Activated CD4-positive, alpha-beta T cell treated with anti-CD3 and anti-CD28 coated beads, Interleukin-2, amount 50 U/mL, for 48 hours (primary cell): ENCODE measurements at places on chromosomes 7 and 10.
A peak's percentile ranks its signal among the peaks of the same experiment; 100 is the strongest.

GRCh38 chr10:4771554-4772201 lies 54.3 kb upstream of the AKR1E2 start:
- no peak for DNase-seq

- no peak for DNase-seq
Observed at GRCh38 chr10:119120413-119120867, 16.5 kb downstream of the DENND10 start.

DNA sequence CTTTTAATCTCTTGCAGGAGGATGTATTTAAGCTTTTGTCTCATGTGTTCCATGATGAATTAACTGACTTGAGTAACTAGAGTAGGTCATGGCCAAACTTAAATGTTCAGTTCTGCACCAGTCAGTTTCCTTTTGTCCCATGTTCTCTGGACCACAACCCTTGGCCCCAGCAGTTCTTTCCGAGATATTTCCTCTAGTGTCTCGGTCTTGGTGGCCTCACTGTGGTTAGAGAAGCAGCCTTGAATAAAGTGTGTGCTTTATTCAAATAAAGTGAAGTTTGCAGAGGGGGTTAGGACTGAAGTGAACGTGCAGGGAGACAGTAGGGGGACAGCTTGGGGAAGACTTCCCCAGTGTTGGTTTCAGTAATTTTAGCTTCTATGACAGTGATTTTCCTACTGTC lies 9.3 kb downstream of the ZNF212 start:
- DNase-seq = peak; percentile 44

GRCh38 chr10:110802090-110802489 lies 69.6 kb upstream of the PDCD4 start:
- DNase-seq = no peak

GRCh38 chr7:130242198-130243014 lies 24.3 kb upstream of the CPA2 start:
- DNase-seq = peak; percentile 75

DNA sequence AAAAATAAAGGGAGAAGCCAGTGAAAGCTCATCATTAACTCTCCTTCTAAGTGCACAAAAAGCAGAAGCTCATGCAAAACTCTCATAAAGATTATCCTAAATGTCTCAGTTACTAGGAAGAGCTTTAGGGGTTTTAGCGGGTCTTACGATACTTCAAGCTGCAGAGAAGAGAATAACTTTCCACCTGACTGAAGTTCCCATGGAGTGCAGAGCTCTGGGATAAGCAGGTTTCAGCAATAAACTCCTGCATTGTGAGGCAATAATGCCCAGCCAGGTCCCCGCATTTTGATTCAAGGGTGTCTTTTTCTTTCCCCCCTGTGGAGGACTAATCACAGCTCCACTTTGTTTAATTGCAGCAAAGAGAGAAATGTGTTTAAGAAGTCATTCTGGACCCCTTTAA lies 241.9 kb upstream of the SP8 start:
- DNase-seq = no peak

- DNase-seq = no peak
Observed at GRCh38 chr7:26549281-26549944, 257.8 kb downstream of the SNX10 start.

DNA sequence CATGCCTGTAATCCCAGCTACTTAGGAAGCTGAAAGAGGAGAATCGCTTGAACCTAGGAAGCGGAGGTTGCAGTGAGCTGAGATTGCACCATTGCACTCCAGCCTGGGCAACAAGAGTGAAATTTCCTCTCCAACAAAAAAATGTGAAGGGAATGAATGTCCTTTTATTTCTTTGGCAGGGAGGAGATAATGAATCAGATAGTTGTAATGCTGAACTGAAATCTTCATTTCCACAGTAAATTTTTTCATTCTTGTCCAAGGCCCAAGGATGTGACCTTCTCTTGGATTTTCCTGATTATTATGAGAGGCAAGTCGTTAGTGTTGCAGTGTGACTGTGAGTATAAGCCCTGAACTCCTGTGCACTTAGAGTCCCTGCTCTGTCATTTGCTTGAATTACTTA lies 13.6 kb downstream of the STAMBPL1 start:
- DNase-seq = no peak

- DNase-seq = no peak
Observed at GRCh38 chr7:120254845-120255244, 18.1 kb upstream of the KCND2 start.

- no peak for DNase-seq
Observed at GRCh38 chr7:16774294-16774693, 20.7 kb downstream of the TSPAN13 start.

DNA sequence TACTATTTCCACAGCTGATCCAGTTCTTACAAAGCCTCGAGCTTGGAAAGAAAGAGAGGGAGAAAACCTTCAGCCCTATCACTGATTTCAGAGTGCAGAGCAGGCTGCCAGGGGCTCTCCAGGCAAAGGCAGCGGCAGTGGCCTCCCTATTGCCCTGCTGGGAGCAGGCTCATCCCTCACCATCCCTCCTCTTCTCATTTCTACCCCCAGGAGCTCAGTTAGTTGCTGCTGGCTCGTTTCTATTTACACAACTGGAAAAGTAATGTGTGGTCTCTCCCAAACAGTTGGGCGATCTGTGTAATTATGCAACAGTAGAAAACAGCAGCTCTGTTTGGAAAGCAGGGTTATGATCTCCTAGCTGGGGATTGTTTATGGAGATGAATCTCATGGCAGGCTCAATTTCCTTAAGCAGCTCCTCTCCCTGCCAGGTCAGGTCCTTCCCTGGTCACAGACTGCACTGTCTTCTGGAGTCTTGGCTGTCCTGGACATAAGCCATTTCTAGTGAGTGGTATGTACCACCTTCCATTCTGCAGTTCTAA lies 28.7 kb upstream of the TNS3 start:
- DNase-seq = no peak

DNA sequence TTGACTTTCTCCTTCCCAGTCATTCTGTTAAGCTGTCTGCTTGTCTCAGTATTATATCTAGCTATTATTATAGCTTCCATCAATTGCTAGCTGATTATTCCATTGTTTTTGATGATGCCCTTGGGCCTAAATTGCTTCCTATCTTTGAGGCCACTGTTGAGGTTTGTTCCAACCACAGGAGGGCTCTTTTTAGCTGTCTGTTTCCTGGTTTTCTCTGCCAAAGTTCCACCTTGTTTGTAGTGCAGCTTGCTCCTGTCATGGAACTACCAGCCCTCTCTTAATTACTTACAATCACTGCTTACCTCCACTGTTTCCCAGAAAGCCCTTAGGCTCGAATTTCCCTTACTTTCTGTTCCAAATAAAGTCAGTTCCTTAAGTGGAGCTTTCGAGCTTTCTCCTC lies 118.7 kb upstream of the SEC61G start:
- DNase-seq = no peak

- no peak for DNase-seq
Observed at GRCh38 chr7:4260867-4261600, 421.1 kb upstream of the FOXK1 start.

DNA sequence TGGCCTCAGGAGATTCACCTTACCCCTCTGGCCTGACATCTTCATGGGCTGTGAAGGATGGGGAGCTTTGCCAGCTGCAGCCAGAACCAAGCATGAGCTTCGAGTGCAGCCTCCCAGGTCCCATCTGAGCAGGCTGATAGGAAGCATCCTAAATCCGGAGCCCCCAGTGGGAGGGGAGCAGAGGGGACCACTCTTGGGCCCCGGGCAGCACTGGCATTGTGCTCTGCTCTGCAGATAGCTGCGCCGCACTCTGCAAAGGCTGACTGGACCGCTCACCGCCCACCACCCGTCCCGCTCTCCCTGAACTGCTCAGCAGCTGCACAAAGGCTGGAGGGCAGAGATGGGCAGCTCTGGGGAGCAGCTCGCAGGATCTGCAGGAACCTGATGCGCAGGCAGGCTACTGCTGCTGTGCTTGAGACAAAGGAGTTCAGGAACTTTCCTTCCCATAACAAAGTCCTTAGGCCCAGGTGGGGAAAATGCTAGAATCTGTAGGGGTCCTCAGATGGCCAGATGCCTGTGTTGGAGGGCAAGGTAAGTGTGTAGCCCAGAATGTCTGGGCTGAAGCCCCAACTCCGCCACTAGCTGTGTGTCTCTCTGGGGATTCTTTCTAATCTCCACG lies 51.8 kb downstream of the ARHGAP22 start:
- no peak for DNase-seq

DNA sequence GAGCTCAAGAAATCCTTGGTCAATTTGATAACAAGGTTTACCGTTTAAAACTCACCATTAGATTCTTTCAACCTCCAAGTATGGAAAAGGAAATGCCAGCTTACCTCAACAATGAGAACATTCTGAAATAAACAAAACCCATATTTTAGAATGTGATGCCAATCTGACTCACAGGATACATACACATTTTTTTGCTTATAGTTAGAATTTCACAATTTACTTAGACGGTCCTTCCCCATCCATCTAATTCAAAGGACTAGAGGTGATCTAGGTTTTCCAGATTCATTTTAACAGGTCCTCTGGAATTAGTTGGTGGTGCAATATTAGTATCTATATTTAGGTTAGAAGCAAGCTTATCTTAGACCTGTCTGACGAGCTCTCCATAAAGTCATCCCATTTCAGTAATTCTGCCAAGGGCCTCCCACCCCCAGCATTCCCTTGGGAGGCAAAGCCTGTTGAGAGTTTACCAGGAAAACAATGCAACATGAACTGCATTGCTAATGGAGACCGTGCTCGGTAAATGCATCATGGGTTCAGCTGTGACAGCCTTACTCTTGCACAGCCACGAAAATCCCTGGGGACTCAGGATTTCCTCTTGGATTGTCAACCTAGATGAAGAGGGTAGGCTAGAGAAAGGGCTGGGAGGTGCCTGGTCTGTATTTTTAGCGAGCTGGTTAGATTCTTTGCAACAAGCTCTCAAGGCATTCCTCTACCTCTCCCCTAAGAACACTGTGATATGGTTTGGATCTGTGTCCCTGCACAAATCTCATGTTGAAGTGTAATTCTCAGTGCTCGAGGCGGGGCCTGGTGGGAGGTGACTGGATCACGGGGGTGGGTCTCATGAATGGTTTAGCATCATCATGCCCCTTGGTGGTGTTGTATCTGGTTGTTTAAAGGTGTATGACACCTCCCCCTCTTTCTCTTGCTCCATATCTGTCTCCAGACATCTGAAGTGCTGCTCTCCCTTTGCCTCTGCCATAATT lies 93.8 kb downstream of the PRTFDC1 start:
- no peak for DNase-seq

DNA sequence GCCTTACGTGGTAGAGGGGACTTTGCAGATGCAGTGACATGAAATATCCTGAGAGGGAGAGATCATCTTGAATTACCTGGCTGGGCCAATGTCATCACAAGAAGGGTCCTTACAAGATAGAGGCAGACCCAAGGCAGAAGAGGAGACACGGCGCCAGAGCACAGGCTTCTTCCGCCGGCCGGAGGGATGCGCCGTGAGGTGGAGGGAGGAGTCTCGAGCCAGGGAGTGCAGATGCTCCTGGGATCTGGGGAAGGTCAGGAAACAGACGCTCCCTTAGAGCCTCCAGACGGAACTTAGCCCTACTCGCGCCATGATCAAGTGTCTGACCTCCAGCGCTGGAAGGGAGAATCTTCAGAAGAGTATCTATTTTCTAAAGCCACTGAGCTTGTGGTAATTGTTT lies 304.8 kb downstream of the GLRX3 start:
- no peak for DNase-seq

DNA sequence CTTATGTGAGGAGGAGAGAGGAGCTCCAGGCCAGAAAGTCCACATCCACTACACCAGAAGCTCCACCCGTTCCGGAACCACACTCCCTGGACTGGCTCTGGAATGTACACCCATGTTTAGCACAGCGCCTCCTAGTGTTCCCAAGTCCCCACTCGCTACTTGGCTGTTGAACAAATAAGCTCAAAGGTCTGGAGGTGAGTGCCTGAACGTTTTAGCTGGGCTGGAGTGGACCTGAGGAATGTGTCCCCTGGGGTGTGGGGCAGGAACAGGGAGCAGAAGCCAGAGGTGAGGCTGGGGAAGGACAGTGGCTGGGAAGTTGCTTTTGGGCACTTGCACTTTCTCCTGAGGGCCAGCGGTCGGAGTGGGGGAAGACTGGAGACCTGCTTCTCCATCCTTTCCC lies 164.1 kb upstream of the CDCA7L start:
- DNase-seq = peak; percentile 33

- no peak for DNase-seq
Observed at GRCh38 chr7:12138421-12138820, 72.7 kb upstream of the TMEM106B start.

DNA sequence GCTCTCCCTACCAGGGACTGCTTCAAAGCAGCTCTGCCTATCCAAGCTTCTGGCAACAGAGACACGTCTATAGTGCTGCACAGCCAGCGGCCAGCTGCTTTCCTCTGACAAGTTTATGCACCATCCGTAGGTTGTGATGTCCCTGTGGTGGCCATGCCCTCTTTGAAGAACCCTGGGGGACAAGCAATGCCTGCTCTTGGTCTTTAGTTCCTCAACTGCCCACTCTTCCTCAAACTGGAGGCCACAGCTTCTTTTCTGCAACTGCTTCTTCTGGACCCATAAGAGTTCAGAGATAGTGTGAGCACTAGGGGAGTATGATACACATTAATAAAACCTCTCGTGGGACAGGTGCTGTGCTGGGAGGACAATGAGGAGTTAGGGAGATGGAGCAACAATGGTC lies 164.9 kb downstream of the ELMO1 start:
- DNase-seq = no peak

- no peak for DNase-seq
Observed at GRCh38 chr10:87864496-87865059, 1.2 kb downstream of the PTEN start.

DNA sequence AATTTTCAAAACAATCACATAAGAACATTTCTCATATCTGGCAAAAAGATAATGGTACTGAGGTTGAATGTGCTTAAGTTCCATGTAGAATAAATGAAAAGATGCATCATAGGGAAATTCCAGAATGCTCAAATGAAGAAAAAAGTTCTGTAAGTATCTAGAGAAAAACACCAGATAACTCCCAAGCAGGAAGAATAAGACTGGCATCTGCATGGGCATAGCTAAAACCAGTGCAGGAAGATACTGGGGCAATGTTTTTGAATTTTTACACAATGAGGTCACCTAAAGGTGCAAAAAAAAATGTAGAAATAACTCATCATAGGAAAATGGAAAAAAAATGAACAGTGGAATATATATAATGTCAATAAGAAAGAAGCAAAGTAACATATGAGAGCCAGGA lies 275.2 kb downstream of the BAMBI start:
- no peak for DNase-seq

DNA sequence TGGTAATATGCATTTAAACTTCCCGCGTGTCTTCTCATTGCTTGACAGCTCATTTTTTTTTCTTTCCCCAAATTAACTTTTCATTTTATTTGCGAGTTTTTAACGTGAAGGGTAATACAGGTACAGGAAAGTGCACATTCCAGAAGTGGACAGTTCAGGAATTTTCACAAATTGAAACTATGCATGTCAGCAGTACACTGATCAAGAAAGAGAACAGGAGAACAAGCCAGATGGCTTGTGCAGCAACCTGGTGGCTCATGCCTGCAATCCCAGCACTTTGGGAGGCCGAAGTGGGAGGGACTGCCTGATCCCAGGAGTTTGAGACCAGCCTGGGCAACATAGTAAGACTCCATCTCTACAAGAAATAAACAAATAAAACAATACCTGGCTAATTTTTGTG lies 28.5 kb downstream of the ARL5B start:
- no peak for DNase-seq
